Glutamatergic neuron (in vitro differentiated cells): ENCODE measurements at places on chromosomes 5 and 9. TPM values are rescaled to one million over a fixed set of nuclear protein-coding genes. Genes with fewer than 3 reads are reported as not detected.

Gene PLCXD3
- total RNA-seq, result 0.93 TPM

Gene IL4
- not detected for total RNA-seq

Gene SMIM27
- 7.8 TPM for total RNA-seq

DNA sequence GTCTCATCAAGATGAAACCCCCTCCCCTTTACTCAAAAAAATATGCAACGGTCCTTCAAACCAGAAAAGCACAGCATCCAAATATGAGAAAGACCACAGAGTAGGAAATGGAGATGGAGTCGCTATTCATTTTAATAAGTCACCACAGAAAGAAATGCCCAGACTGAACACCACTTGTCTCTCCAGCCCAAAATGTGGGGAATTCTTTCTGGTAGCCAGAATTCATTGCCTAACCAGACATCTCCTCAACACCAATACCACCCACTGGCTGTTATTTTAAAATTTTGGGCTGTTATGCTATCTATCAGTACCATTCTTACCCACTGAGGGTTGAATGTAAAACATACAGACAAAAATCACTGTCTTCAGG lies 100.1 kb downstream of the SUSD1 start:
- no peak for DNase-seq
- H3K27ac ChIP-seq, result no peak overlapping the region
- H3K27me3 ChIP-seq, result peaks cover 5% of the 10 kb centered on the region
- H3K36me3 ChIP-seq, result no peaks in the 10 kb centered on the region
- no peaks in the 10 kb centered on the region for H3K4me1 ChIP-seq

DNA sequence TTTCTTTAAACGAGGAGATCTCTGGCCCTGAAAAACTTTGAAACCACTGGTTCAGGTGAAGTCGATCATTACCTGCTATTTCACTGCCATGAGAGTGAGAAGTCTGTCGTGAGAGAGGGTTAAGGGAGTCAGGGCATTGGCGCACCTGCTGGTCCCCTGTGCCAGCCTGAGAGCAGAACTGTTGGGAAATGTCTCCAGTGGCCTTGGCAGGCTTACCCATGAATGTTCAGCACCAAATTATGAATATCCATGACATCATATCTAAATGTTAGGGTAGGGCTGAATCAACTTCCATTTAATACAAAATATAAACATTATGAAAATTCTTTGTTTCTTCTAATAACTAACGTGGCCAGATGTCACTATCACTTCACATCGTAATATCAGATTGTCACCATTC lies 379.3 kb downstream of the KDM4C start:
- H3K27ac ChIP-seq, result no peak overlapping the region
- no peak for DNase-seq
- H3K4me3 ChIP-seq, result no peak overlapping the region
- H3K27me3 ChIP-seq, result no peaks in the 10 kb centered on the region
- no peaks in the 10 kb centered on the region for H3K36me3 ChIP-seq

Gene PCDHGA5
- 4.6 TPM for total RNA-seq

DNA sequence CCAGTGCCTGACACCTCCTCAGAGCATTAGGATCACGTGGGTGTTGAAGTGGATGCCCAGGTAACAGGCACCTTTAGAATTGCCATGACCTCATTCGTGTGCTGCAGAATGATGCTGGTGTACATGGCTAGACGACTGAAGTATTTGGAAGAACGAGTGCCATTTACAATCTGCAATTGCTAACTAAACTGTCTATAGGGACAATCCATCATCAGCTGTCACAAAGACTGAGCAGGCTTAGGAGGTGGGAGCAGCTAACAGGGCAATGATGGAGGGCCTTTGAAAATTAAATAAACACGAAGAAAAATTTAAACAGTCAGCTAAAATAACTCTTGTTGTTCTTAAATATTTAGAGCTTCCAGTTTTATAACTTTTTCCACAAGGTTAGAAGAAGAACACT lies 375.8 kb downstream of the GADD45G start:
- H3K27ac ChIP-seq, result no peak overlapping the region
- no peak for DNase-seq
- H3K4me1 ChIP-seq, result peaks cover 14% of the 10 kb centered on the region
- peaks cover 2% of the 10 kb centered on the region for H3K27me3 ChIP-seq

GRCh38 chr9:35285731-35286130 lies 123.9 kb downstream of the UNC13B start:
- peaks cover 2% of the 10 kb centered on the region for H3K27me3 ChIP-seq
- DNase-seq, result no peak
- no peak overlapping the region for H3K4me3 ChIP-seq
- no peak overlapping the region for H3K27ac ChIP-seq
- H3K4me1 ChIP-seq, result peaks cover 5% of the 10 kb centered on the region

DNA sequence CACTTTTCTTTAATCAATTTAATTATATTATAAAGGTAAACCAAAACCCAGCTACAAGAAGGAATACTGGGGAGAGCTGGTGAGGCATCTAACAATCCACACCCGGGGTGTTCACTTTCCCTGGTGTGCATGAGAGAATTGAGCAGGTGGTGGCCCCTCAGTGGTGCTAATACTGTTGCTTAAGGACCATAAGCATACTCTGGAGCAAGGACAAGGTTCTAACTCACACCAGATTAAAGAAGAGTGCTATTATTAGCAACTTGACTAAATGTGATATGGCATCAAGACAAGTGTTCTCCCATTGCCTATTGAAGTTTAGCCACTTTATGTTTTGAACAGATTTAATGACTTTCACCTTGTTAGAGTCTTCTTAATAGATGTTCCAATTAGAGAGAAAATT lies 8.8 kb downstream of the RGS7BP start:
- H3K27ac ChIP-seq, result no peak overlapping the region
- no peak for DNase-seq
- H3K36me3 ChIP-seq, result no peaks in the 10 kb centered on the region

- H3K27me3 ChIP-seq, result no peaks in the 10 kb centered on the region
- no peak overlapping the region for H3K27ac ChIP-seq
Measured at GRCh38 chr5:158163451-158164295, 304.7 kb upstream of the CLINT1 start.

Gene GABRA1
- total RNA-seq, result not detected

- H3K4me3 ChIP-seq, result peak overlapping the region; percentile 42
- peaks cover 13% of the 10 kb centered on the region for H3K27me3 ChIP-seq
- peaks cover 5% of the 10 kb centered on the region for H3K36me3 ChIP-seq
- H3K27ac ChIP-seq, result no peak overlapping the region
Measured at GRCh38 chr9:126482361-126483044, 131.2 kb upstream of the LMX1B start.

DNA sequence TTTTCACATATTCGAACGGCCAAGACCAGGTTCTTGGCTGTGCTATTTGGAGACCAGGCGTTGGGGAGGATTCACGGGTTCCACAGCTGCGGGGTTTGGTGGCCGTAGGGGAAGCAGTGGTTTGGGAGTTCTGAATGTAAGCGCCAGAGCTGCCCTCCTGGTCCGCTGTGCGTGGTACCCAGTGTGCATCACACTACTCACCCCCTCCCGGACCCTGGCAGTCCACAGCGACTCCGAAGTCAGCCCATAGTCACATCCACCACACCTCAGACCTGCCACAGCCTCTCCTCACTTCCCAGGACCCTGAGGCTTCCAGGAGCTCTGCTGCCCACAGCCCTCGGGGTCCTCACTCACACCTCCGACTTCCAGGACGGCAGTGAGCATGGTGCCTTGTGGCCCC lies 26.8 kb downstream of the AMBP start:
- no peak for DNase-seq
- peaks cover 7% of the 10 kb centered on the region for H3K27me3 ChIP-seq
- no peak overlapping the region for H3K4me3 ChIP-seq
- H3K4me1 ChIP-seq, result peaks cover 5% of the 10 kb centered on the region
- peaks cover 10% of the 10 kb centered on the region for H3K36me3 ChIP-seq
